ENCODE measurements at places on chromosomes 6 and 20.

DNA sequence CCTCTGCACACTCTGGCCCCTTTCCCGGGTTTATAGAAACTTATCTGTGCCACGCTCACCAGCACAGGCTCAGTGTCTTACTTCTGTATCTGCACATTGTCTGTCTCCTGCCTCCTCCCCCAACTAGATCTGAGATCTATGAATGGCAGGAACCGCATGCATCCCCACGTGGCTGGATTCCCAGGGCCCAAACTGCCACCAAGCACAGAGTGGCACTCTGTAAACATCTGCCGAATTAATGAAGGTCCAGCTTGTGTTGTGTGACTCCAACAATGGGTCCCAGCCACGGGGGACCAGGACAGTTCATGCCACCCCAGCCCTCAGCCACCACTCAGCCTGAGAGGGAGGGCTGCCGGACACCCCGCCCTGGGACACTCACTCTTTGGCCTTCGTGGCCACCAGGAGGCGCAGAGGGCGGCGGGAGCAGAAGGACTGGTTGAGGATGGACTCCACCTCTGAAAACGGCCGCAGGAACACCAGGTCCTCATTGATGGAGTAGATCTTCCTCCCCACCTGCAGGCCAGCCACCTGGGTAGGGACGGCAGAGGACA, 171.1 kb downstream of the PREX1 start:
- DNase-seq = no peak

- no peak for DNase-seq
Measured at GRCh38 chr6:154536255-154536654, 25.8 kb upstream of the CNKSR3 start.

DNA sequence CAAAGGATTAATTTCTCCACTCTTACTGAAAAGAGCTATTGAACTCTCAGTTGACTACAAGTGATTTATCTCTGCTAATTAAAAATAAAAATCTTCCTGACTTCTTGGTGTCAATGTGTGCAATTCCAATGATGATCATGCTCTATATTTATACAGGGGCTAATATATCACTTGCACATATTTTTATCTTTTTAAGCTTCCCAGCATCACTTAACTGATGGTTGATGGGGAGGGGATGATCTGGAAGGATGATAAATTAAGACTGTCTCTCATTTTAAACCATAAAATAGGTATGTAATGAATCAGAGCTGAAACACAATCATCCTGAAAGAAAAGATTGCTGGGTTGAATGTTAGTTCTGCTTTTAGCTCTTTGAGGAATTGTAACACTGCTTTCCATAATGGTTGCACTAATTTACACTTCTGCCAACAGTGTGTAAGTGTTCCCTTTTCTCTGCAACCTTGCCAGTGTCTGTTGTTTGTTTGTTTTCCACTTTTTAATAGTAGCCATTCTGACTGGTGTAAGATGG, 169.6 kb upstream of the ECI2 start:
- no peak for DNase-seq

GRCh38 chr6:109183109-109183650, 87.9 kb downstream of the CEP57L1 start:
- DNase-seq = no peak

DNA sequence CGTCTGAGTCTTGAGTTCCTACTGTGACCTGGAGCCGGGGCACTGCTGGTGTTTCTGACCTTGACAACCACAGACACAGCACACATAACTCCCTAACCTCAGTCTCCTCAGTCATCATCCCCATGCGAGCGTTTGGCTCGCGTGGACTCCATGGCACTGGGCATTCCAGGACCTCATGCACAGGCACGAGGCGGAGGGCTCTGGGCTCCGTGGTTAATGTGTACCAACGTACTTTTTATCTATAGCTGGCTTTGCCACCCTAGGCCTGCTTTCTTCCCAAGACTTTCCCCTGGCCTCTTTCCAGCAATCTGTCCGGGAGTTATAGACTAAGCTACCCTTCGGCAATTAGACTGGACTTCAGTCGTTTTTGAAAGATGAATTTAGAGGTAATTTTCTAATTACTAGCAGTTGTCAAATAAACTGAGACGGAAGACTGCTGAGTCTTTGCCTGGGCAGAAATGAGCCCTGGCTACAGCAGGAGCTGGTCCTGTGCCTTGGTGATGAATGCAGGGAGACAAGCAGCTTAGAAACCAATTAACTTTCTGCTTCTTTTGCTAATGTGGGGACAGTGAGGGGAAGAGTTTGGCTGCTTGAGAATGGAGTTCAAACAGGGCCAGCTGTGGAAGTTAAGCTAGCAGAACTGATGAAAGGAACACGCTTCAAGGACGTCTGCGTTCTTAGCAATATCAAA, 16.1 kb upstream of the CTCFL start:
- DNase-seq = no peak

- DNase-seq = no peak
Measured at GRCh38 chr6:53584726-53585125, 39.8 kb upstream of the GCLC start.

- DNase-seq = no peak
Measured at GRCh38 chr6:53715434-53715833, 49.9 kb upstream of the KLHL31 start.

DNA sequence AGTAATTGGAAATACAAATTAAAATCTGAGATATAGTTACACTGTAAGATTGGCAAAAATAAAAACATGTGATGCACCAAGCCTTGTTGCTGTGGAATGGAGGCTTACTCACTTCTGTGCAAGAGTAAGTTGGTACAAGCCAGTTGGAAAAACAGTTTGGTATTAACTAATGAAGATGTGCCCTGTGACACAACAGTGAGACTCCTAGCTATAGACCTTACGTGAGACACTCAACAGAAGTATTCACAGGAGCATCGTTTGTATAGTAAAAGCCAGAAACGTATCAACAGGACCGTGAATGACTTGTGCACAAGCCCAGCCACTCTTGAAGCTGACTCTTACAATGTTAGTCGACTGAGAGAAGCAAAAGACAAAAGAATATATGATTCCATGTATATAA, 14.6 kb downstream of the NAA20 start:
- no peak for DNase-seq

DNA sequence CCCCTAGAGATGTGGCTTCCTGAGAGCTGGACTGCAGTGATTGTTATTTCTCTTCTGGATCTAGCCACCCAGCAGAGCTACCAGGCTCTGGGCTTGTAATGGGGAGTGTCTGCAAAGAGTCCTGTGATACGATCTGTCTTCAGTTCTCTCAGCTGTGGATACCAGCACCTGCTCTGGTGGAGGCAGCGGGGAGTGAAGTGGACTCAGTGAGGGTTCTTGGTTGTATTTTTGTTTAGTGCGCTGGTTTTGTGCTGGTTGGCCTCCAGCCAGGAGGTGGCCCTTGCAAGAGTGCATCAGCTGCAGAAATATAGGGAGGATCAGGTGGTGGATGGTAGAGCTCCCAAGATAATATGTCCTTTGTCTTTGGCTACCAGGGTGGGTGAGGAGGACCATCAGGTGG, 33.7 kb downstream of the PAX1 start:
- no peak for DNase-seq

DNA sequence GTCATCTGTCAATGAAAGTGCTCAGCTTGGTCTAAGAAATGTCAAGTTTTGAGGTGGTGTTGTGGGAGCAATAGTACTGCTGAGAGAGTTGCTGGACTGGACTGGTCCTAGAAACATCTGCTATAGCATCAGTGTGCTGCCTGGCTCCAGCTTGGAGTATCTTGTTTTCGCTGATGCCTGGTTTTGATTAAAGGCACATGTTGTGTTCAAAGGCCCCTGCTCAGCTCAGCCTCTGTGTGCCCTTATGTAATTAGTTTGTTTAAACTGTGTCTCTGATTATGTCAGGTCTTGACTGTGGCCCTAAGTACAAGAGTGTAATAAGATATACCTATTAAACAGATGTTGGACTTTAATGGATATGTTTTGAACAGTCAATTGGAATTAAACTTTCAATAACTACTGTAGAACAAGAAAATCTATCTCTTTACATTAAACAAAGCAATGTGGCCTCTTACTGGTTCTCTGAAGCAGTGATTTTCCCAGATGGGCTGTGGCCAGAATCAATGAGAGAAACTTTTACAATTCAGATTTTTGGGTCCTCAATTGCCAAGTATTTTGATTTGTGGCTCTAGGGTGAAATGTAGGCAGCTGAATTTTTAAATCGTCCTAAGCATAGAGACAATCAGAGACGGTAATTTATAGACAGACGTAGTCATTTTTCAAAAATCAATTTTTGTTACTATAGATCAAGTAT, 668.2 kb downstream of the DHX35 start:
- no peak for DNase-seq

DNA sequence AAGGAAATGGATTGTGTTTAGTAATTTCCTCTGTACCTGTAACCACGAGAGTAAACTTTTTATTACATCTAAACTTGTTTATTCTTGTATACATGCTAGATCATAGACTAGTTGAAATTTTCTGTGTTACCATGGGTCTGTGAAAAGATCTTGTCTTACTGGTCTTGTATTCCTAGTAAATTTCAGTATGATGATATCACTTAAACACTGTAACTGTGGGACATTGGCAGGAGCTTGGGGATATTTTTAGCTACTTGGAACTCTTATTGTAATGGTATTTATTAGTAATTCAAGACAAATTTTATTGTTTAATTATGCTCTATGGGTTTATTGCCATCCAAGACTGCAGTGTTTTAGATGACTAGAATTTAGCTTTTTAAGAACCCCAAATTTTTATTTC, 25.9 kb upstream of the TULP4 start:
- DNase-seq = no peak

DNA sequence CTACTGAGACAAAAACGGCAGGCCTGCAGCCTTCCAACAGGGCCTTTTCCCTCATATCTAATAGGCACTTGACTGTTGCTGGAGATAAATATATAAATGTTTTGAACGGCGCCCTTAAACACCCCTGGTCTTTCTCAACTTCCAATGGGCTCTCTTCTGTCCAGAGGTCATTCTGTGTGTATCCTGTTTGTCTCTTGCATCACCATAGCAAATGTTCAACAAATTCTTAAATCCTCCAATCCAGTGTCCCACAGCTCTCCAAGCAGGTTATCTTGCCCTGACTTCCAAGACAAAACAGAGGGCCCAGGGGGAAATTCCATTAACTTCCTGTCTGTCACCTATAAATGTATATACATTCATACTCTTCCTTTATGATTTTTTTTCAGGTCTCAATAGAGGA, 62.0 kb downstream of the OR2J2 start:
- DNase-seq = no peak

- DNase-seq = no peak
Measured at GRCh38 chr6:95274686-95275235, 302.6 kb upstream of the MANEA start.

- no peak for DNase-seq
Measured at GRCh38 chr20:8874437-8874836, 194.4 kb upstream of the PLCB4 start.

GRCh38 chr6:30613251-30614043, 3.6 kb downstream of the PPP1R10 start:
- DNase-seq = no peak

DNA sequence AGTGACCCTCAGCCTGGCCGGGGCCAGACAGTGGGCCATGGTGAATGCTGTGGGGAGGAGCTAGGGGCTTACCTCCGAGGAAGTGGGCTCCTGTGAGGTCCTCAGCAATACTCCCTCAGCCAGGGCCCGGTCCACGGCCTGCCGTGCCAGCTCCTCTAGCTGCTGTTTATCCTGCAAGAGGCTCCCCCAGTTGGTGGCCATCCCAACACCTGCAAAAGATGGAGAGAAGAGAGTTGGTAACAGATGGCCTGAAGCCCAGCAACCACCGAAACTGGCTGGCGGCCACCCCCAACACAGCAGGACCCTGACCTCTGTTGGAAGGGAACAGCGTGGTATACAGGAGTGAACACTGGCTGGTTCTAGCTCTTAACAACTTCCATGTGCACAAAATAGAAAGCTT, 4.0 kb downstream of the GSS start:
- no peak for DNase-seq

- DNase-seq = no peak
Measured at GRCh38 chr6:155881826-155882526, 426.3 kb upstream of the NOX3 start.

GRCh38 chr20:25277941-25278521, 30.1 kb downstream of the PYGB start:
- no peak for DNase-seq

DNA sequence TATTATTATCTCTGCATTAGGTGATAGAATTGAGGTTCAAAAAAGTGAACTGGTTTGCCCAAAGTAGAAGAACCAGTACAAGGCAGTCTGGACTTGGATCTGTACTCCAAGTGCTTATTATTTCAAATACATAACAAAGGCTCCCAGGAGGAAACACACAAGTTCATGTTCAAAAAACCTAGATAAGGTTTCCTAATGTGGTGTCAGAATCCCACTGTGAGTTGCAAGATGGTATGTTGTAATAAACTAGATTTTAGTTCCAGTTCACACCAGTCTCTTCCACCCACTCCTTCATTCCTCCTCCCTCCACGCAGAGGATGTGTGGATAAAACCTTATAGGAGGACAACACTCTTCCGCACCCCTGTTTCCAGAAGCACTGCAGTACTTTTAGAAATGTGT, 42.8 kb downstream of the KIAA0319 start:
- no peak for DNase-seq

- no peak for DNase-seq
Measured at GRCh38 chr6:115717062-115717461, 343.6 kb downstream of the FRK start.

GRCh38 chr20:12416281-12416680, 498.6 kb downstream of the BTBD3 start:
- no peak for DNase-seq

- no peak for DNase-seq
Measured at GRCh38 chr20:52226370-52226769, 34.8 kb upstream of the ZFP64 start.

DNA sequence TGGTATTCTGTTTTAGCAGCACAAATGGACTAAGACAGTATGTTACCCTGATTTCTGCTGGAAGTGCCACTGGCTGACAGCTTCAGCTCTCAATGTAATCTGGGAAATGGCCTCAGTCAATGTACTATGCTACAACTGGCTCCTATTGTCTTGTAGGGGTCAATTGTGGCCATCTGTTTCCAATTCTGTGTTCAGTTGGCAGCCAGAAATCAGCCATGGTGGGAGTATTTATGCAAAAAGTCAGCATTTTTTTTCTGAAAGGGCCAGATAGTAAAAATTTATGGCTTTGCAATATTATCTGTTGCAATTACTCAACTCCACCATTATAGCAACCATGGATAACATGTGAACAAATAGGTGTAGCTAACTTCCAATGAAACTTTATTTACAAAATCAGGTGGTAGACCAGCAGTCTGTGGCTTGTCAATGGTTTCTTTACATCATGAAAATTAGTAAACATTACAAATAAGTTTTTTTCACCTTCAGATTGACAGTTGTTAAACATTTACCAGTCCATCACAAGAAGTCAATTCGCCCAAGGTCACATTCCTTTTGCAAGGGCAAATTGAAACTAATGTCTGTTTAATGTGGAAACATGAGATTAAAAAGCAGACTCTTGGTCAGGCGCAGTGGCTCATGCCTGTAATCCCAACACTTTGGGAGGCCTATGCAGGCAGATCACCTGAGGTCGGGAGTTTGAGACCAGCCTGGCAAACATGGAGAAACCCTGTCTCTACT, 58.3 kb upstream of the TSHZ2 start:
- DNase-seq = no peak

All from T1000 (cell line).